ENCODE measurements at places on chromosomes 1 and 21.
A peak's percentile ranks its signal among the peaks of the same experiment; 100 is the strongest.

DNA sequence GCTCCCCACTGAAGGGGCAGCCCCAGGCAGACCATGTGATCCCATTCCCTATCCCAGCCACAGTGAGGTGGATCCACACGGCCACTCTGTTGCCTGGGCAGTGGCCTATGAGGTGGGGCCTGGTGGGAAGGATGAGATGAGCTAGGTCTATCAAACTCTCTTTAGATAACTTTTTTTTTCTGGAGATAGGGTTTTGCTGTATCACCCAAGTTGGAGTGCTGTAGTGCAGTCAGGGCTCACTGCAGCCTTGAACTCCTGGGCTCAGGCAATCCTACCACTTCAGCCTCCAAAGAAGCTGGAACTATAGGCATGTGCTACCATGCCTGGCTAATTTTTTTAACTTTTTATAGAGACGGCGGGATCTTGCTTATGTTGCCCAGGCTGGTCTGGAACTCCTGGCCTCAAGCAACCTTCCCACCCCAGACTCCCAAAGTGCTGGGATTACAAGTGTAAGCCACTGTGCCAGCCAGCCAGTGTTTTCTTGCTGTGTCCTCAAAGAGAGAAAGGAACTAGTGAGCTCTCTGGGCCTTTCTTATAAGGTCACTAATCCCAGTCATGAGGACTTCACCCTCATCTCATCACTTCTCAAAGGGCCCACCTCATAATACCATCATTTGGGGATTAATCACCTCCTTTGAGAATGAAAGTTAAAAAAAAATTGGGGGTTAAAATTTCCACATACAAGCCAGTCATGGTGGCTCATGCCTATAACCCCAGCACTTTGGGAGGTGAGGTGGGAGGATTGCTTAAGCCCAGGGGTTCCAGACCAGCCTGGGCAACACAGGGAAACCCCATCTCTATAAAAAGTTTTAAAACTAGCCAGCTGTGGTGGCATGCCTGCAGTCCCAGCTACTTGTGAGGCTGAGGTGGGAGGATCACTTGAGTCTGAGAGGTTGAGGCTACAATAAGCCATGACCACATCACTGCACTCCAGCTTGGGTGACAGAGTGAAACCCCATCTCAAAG, 36.6 kb downstream of the H3-3A start:
- DNase-seq, result no peak

DNA sequence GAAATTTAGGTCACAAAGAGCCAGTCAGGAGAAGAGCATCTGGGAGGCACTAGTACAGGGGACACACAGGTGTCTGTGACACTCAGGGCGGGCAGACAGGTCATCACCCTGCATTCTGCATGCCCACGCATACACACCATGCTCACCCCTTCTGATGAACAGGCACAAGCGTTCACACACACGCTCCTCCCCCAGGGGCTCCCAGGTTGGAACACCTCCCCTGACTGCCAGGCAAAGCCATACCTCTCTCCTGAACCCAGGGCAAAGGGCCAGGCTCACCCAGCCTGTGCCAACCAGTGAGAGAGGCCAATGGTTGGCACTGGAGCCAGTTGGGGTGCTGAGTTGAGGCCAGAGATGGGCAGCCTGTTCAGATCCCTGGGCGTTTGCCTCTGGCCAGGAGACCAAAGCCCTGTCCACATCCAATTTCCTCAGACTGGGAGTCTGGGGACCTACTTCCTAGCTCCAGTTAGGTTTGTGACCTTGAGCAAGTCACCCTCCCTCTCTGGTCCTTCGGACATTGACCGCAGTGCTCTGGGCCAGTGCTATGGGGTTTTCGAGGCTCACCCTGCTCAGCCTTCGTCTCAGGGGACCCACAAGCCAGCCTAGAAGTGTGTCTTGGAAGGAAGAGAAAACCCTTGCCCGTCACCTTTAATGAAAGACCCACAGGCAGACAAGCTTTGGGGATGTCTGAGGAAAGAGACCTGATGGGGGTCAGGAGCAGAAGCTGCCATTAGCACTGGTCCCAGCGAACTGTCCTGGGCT, 5.8 kb upstream of the LAD1 start:
- no peak for DNase-seq

- peak; percentile 47 for DNase-seq
Measured at GRCh38 chr1:222275729-222276465, 272.0 kb downstream of the HHIPL2 start.

GRCh38 chr1:181179987-181180365, 91.5 kb downstream of the IER5 start:
- peak; percentile 71 for DNase-seq

All from NCI-H1105 (cell line).